H7 (cell line): ENCODE measurements at places on chromosomes 3 and 15. TPM values are rescaled to one million over a fixed set of nuclear protein-coding genes. Genes with fewer than 3 reads are reported as not detected.

INSYN1 gene
- total RNA-seq: 4.5 and 5.1 TPM in 2 replicates

OXTR gene
- total RNA-seq: 0.78 and 4.2 TPM in 2 replicates

CCDC13 gene
- 0.48 TPM in 1 of 2 replicates, not detected in the other for total RNA-seq

FBXL22 gene
- total RNA-seq: 0.26 and 0.90 TPM in 2 replicates

IL5RA gene
- total RNA-seq: not detected in 2 replicates

ZSCAN29 gene
- 34.5 and 38.0 TPM in 2 replicates for total RNA-seq

CCR4 gene
- not detected in 2 replicates for total RNA-seq

MYL3 gene
- total RNA-seq: 3.0 and 4.1 TPM in 2 replicates

TMEM40 gene
- total RNA-seq: 1.8 TPM in 1 of 2 replicates, not detected in the other

PROK2 gene
- 1.9 and 2.7 TPM in 2 replicates for total RNA-seq

ADCY5 gene
- total RNA-seq: 2.4 and 5.1 TPM in 2 replicates

GOLGA8J gene
- 0.24 TPM in 1 of 2 replicates, not detected in the other for total RNA-seq

IRAK2 gene
- total RNA-seq: 0.83 and 1.9 TPM in 2 replicates

PIERCE2 gene
- 1.5 and 3.1 TPM in 2 replicates for total RNA-seq

SFMBT1 gene
- total RNA-seq: 12.9 and 22.2 TPM in 2 replicates

DHFR2 gene
- 1.0 and 1.4 TPM in 2 replicates for total RNA-seq
